Pulmonary artery endothelial cell (primary cell): ENCODE measurements at places on chromosomes 6 and 20.

- DNase-seq: no peak
Observed at GRCh38 chr20:46057856-46058598, 29.0 kb downstream of the SLC12A5 start.

DNA sequence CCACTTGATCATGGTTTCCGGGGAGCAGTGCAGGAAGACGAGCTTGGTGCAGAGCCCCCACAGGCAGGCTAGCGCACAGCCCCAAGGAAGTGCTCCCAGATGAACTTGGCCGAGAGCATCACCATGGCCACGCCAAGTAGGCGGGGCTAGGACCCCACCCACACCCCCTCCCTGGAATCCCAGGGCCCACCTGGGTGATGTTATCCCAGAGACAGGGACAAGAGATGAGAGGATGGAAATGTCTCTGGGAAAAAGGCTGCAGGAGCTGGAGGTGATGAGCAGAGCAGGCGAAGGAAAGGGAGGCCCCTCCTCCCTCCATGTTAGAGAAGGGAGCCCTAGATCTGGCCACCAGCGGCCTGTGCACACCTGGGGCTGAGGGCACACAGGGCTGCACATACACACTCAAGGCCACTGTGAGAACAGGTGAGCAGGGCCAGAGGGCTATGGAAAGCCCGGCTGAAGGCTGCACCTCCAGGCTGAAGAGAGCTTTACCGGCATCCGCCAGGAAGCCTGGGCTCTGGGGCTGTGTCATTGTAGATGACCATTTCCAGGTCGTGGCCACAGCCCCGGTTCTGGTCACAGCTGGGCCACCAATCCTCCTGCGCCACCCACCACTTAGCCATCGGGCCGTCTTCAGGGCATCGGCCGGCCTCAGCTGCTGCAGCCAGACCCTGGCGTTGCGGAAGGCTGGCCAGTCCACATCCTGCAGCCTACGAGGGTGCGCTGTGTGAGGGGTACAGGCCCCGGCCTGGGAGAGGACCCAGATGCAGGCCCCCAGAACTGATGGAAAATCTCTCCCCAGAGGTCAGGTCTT is 24.9 kb downstream of the NPEPL1 start:
- DNase-seq: no peak

DNA sequence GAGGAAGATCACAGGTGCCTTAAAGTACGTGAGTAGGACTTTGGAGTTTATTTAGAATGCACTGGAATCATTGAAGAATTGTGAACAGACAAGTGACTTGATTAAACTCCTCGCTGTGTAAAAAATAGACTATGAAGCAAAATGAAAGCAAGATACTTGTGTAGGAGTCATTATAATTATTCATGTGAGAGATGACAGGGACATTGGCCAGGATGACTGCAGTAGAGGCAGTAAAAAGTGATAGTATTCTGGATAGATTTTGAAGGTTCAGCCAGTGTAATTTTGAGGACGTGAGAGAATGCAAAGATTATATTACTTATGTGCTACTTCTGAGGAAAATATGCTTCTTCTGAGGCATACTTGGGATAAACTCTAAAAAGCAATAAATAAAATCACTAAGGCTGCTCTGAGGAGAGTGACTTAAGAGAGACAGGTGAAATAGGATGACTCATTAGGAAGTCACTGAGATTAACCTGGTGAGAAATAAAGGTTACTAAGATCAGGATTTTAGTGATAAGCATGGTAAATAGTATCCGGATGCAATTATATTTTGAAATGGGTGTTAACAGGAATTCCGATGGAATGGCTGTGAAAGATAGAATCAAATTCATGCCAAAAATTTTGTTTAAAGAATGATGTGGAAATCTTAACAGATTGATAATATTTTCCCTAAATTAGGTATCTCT is 202.0 kb downstream of the CENPW start:
- no peak for DNase-seq

- DNase-seq: no peak
Observed at GRCh38 chr6:42158631-42159030, 14.5 kb upstream of the GUCA1A start.

GRCh38 chr20:34023937-34024722 is 30.4 kb downstream of the RALY start:
- DNase-seq: no peak

GRCh38 chr20:64103871-64104666 is 3.3 kb downstream of the NPBWR2 start:
- no peak for DNase-seq

- DNase-seq: no peak
Observed at GRCh38 chr6:130794010-130794697, 33.1 kb upstream of the SMLR1 start.

GRCh38 chr20:58839474-58839874 is 11.2 kb downstream of the GNAS-AS1 start:
- no peak for DNase-seq

- DNase-seq: no peak
Observed at GRCh38 chr6:128630213-128630612, 109.8 kb upstream of the PTPRK start.

- DNase-seq: no peak
Observed at GRCh38 chr20:51574248-51575033, 31.9 kb upstream of the NFATC2 start.

GRCh38 chr6:63759605-63760105 is 124.1 kb downstream of the PHF3 start:
- DNase-seq: no peak
